Forelimb muscle (tissue), 1 donor: ENCODE measurements at places on chromosomes 2 and 18.

GRCh38 chr2:169010633-169011460 is 20.3 kb downstream of the ABCB11 start:
- DNase-seq: no peak

DNA sequence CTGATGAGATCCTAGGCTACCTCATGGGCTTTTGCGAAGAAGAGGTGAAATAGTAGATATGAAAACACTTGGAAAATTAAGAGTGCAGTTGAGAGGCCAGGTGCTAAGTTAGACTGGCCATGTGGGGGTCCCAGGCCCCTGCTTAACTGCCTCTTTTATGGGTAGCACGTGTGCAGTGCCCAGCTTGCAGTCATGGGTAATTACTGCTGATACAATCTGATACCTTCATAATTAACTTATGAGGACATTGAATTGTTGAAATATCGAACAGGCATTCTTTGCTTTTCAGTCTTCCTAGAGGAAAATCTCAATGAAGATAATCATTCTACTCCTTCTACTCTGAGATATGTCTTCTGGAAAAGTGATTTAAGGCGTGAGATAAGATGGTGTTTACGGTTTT is 11.6 kb downstream of the TRAF3IP1 start:
- DNase-seq: no peak

GRCh38 chr2:98172951-98173350 is 86.0 kb downstream of the VWA3B start:
- no peak for DNase-seq

DNA sequence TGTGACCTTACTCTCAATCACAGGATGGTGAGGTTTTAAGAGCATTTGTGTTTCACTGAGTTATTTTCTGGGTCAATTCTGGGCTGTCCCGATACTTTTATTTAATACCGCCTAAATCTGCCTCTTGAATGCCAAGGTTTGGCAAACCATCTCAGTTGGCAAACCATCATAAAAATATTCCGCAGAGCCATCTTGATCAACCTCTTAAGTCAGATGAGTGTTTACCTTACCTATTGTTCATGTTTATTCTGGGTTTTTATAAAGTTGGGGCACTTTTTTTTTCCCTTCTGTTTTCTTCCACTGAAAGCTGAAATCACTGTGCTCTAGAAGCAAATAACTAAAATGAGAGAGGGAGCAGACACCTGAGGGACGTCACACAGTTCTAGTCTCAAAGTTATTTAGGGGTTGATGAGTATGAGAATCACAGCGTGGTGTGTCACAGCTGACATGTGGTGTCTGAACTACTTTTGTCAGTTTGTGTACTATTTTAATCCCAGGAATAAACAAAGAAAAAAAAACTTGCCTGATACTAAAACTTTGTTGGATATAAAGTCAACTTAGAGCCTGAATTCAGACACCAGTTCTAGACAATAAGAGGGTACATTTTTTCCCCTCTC is 48.6 kb downstream of the ETAA1 start:
- DNase-seq: no peak

DNA sequence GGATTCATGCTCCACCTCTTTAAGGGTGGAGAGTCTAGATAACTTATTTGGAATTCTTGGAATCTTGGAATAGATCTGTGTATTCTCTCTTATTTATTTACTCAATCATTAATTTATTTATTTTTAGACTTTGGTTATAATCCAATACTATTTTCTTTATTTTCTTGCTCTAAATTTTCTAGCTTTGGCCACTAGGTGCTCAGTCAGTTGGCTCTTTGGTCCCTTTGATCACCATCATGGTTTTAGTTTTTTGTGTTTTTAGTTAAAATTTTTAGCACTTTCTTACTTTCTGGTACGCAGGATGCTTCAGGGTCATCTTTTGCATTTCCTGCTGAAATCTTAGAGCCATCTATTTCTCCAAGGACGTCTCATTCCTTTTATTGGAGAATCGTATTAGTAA is 5.2 kb upstream of the PLEK start:
- DNase-seq: no peak

DNA sequence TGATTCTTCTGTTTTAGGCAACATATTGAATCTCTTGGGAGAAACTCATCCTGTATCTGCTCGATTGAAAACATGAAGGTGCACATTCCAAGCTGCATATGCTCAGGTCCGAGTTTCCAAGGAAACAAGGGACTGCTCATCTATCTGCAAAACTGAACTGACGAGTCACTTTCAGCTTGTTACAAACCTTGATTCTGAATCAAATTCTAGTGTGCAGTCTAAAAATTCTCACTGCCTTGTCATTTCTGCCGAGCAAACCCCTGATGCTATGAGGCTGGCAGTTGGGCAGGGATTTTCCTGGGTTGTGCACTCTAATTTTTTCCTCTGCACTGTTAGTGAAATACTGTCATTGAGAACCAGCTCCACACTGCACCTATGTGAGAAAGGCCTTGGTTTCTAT is 101.3 kb upstream of the ETAA1 start:
- DNase-seq: no peak

GRCh38 chr2:191165176-191165643 is 14.4 kb upstream of the STAT4 start:
- DNase-seq: no peak

- no peak for DNase-seq
Observed at GRCh38 chr2:23666980-23667357, 260.0 kb downstream of the ATAD2B start.

DNA sequence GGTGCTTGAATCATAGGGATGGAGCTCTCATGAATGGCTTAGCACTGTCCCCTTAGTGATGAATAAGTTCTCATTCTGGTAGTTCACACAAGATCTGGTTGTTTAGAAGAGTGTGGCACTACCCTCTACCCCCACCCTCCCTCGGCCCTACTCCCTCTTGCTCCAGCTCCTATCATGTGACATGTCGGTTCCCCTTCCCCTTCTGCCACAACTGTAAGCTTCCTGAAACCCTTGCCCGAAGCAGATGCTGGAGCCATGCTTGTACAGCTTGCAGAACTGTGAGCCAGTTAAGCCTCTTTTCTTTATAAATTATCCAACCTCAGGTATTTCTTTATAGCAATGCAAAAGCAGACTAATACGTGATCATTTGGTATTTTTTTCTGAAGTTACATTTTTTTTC is 1012.6 kb downstream of the BCL11A start:
- DNase-seq: no peak

DNA sequence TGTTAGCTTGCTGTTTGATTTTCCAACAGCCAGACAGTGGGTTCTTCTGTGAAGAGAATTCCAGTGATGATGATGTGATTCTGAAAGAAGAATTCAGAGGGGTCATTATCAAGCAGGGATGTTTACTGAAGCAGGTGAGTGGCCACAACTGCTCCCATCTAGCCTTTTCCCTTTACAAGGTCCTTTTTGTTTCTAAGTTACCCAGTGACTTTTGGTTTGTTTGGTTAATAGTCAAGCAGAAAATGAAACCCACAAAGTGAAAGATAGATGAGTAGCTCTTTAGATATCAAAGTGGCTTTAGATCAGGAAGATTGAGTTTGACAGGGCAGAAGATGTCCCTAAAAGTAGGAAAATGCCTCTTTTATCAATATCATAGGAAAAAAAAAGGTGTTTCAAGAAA is 23.3 kb downstream of the PLEK start:
- DNase-seq: no peak

GRCh38 chr2:84132370-84132769 is 326.7 kb downstream of the SUCLG1 start:
- no peak for DNase-seq

- DNase-seq: no peak
Observed at GRCh38 chr2:209314653-209315052, 109.2 kb upstream of the MAP2 start.
